ENCODE measurements at places on chromosomes 12 and 14.

- DNase-seq: peak; percentile 61
- H3K4me1 ChIP-seq: peaks cover 32% of the 10 kb centered on the region
- H3K27ac ChIP-seq: no peak overlapping the region
- H3K27me3 ChIP-seq: peaks cover 32% of the 10 kb centered on the region
These were observed 450 bp downstream of the DDN start for GRCh38 chr12:48998497-48999353.

- H3K27me3 ChIP-seq: peaks cover 63% of the 10 kb centered on the region
- no peaks in the 10 kb centered on the region for H3K4me1 ChIP-seq
- no peak for DNase-seq
- H3K36me3 ChIP-seq: no peaks in the 10 kb centered on the region
- no peak overlapping the region for H3K27ac ChIP-seq
These were observed 9.0 kb upstream of the DCD start for GRCh38 chr12:54657105-54657607.

DNA sequence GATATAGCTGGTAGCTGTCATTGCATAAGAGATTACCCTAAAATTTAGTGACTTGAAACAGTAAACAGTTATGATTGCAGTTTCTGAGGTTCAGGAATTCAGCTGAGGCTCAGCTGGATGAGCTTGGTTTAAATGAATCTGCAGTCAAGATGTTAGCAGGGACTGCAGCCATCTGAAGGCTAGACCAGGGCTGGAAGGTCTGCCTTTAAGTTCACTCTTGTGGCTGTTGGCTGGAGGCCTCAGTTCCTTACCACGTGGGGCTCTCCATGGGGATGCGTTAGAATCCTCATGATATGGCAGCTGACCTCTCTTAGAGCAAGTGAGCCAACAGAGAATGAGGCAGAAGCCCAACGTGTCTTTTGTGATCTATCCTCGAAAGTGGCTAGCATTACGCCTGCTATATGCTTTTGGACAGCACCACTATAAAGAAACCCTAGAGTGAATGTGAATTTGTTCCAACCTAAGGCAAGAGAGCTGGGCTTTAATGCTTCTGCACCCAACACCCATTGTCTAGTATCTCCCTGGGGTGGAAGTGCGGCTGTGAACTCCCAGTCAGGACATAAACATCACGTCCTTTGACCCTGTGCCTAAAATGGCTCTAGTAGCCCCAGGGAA, 26.0 kb downstream of the HSPB8 start:
- no peak for DNase-seq
- no peaks in the 10 kb centered on the region for H3K4me1 ChIP-seq
- H3K27ac ChIP-seq: no peak overlapping the region
- no peak overlapping the region for H3K4me3 ChIP-seq
- no peaks in the 10 kb centered on the region for H3K27me3 ChIP-seq

- H3K4me1 ChIP-seq: no peaks in the 10 kb centered on the region
- no peaks in the 10 kb centered on the region for H3K27me3 ChIP-seq
- H3K36me3 ChIP-seq: no peaks in the 10 kb centered on the region
- no peak overlapping the region for H3K4me3 ChIP-seq
- no peak overlapping the region for H3K27ac ChIP-seq
These were observed 750.5 kb upstream of the TMEM132C start for GRCh38 chr12:127516467-127516866.

DNA sequence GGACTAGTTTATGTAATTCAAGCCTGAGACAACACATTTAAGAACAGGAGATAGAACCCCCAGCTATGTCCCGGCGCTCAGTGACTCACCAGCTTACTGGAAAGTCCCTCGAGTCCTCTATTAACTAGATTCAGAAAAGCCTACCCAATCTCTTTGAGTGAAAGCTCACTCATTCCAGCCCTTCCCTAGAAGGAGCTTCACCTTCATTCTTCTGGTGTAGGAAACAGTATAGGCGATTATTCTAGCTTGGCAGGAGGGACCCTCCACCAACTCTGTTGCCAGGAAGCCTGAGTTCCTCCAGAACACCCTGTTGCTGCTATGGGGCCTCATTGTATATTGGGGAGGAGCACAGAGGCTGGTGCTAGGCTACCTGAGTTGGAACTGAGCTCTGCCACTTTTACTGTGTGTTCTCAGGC, 57.2 kb upstream of the AEBP2 start:
- peaks cover 28% of the 10 kb centered on the region for H3K36me3 ChIP-seq
- H3K27me3 ChIP-seq: no peaks in the 10 kb centered on the region
- DNase-seq: peak; percentile 86
- H3K4me3 ChIP-seq: no peak overlapping the region
- H3K4me1 ChIP-seq: peaks cover 8% of the 10 kb centered on the region

- no peaks in the 10 kb centered on the region for H3K4me1 ChIP-seq
- DNase-seq: no peak
- no peaks in the 10 kb centered on the region for H3K27me3 ChIP-seq
- no peak overlapping the region for H3K4me3 ChIP-seq
These were observed 535.0 kb downstream of the FOXG1 start for GRCh38 chr14:29301571-29301970.

GRCh38 chr14:63777024-63777423, 49.2 kb upstream of the SGPP1 start:
- peak overlapping the region; percentile 67 for H3K27ac ChIP-seq
- DNase-seq: peak; percentile 67
- H3K36me3 ChIP-seq: no peaks in the 10 kb centered on the region
- H3K4me1 ChIP-seq: peaks cover 9% of the 10 kb centered on the region
- no peaks in the 10 kb centered on the region for H3K27me3 ChIP-seq
- H3K4me3 ChIP-seq: no peak overlapping the region

DNA sequence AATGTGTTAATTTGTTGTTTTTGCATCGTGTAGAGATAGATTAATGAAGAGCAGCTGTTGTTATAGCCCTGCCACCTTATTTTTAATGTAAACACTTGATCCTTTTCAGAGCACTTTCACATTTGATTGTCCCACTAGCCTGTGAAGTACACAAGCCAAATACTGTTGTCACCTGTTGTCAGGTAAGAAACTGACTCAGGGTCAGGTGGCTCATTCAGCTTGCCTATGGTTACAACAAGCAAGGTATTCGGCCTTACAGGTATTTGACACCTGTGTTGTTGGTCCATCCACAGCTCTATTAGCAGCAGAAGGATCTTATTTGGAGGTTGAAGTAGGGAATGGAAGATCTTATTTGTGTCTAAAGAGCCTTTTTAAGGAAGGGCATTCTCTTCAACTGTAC, 108.9 kb downstream of the GPR135 start:
- H3K27me3 ChIP-seq: no peaks in the 10 kb centered on the region
- no peaks in the 10 kb centered on the region for H3K4me1 ChIP-seq
- H3K27ac ChIP-seq: no peak overlapping the region
- H3K4me3 ChIP-seq: no peak overlapping the region
- no peak for DNase-seq

GRCh38 chr12:6606331-6607131, 648 bp downstream of the CHD4 start:
- H3K27me3 ChIP-seq: no peaks in the 10 kb centered on the region
- peak overlapping the region; percentile 95 for H3K4me3 ChIP-seq
- H3K4me1 ChIP-seq: peaks cover 17% of the 10 kb centered on the region
- DNase-seq: peak; percentile 62

DNA sequence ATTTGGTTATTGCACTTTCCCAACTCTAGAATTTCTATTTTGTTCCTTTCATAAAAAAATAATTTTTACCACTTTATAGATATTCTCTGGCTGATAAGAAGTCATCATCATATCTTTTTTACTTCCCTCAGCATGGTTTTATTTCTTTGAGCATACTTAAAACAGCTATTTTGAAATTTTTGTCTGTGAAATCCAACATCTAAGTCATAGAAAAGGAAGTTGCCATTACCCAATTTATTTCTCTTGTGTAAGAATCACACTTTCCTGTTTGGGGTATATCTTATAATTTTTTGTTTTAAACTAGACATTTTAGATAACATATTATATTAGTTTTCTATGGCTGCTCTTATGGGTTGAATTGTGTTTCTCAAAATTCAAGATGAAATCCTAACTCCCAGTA, 400.2 kb upstream of the OR4E1 start:
- no peak for DNase-seq
- no peaks in the 10 kb centered on the region for H3K4me1 ChIP-seq
- peaks cover 13% of the 10 kb centered on the region for H3K27me3 ChIP-seq
- H3K27ac ChIP-seq: no peak overlapping the region
- H3K4me3 ChIP-seq: no peak overlapping the region

DNA sequence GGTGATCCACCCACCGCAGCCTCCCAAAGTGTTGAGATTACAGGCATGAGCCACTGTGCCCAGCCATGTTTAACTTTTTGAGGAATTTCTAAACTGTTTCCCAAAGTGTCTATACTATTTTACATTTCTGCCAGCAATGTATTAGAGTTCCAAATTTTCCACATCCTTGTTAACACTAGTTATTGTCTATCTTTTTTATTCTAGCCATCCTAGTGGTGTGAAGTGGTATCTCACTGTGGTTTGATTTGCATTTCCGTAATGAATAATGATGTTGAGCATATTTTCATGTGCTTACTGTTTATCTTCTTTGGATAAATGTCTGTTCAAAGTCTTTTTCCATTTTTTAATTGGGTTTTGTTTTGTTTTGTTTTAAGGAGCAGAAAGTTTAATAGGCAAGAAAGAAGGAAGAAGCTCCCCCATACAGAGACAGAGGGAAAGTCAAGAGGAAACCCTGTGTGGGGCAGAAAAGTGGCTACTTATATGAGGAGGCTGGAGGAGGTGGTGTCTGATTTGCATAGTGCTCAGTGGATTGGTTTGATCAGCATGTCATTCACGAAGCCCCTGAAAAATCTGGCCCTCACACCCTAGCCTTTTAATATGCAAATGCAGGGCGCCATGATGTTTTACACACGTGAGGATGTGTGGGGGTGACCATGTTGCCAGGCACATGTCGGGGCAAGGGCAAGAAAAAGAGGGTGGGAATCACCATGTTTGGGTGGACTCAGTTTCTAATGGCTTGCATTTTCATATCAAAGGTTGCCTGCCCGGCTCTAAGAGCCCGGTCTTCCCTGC, 14.9 kb downstream of the TXNRD1 start:
- no peak for DNase-seq
- no peaks in the 10 kb centered on the region for H3K36me3 ChIP-seq
- H3K4me1 ChIP-seq: no peaks in the 10 kb centered on the region
- H3K4me3 ChIP-seq: no peak overlapping the region
- H3K27me3 ChIP-seq: no peaks in the 10 kb centered on the region

DNA sequence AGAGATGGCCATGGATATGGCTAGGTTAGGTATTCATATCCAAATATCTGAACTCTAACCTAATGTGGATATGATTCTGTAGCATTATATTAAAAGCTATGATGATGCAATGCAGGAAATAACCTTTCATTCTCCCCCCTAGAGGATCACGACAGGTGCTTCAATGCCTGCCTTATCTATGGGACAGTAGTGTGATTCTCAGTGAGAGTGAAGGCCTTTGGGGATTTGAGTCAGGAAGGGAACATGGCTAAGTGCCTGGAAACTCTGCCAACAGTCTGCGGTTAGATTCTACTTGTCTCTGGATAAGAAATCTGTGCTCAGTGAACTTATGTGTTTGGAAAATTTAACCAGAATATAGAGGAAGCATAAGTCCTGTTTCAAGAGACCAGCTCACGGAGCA, 81.8 kb downstream of the SLC38A1 start:
- H3K27ac ChIP-seq: no peak overlapping the region
- no peak overlapping the region for H3K4me3 ChIP-seq
- DNase-seq: peak; percentile 6
- H3K4me1 ChIP-seq: no peaks in the 10 kb centered on the region
- H3K36me3 ChIP-seq: peaks cover 12% of the 10 kb centered on the region

- DNase-seq: peak; percentile 92
- H3K4me3 ChIP-seq: no peak overlapping the region
- no peaks in the 10 kb centered on the region for H3K27me3 ChIP-seq
- peak overlapping the region; percentile 90 for H3K27ac ChIP-seq
These were observed 18.6 kb downstream of the LGMN start for GRCh38 chr14:92729634-92730358.

DNA sequence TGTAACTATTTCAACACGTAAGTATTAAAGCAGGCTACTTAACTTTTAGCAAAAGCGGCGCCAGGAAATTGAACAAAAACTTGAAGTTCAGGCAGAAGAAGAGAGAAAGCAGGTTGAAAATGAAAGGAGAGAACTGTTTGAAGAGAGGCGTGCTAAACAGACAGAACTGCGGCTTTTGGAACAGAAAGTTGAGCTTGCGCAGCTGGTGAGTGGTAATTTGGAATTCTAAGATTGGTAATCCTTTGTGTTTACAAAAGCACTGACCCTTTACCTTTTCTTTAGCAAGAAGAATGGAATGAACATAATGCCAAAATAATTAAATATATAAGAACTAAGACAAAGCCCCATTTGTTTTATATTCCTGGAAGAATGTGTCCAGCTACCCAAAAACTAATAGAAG, 4.0 kb downstream of the PNN start:
- no peak overlapping the region for H3K4me3 ChIP-seq
- H3K27me3 ChIP-seq: no peaks in the 10 kb centered on the region
- peaks cover 25% of the 10 kb centered on the region for H3K36me3 ChIP-seq

All from mesenchymal stem cell (in vitro differentiated cells and primary cell).